Activated CD4-positive, alpha-beta T cell treated with anti-CD3 and anti-CD28 coated beads, Interleukin-10, Interleukin-2, amounts not matched to agents 100 ng/mL and 50 ng/mL, durations not matched to agents 16 hours and 8 hours (primary cell): ENCODE measurements at places on chromosomes 2 and 18.
A peak's percentile ranks its signal among the peaks of the same experiment; 100 is the strongest.

DNA sequence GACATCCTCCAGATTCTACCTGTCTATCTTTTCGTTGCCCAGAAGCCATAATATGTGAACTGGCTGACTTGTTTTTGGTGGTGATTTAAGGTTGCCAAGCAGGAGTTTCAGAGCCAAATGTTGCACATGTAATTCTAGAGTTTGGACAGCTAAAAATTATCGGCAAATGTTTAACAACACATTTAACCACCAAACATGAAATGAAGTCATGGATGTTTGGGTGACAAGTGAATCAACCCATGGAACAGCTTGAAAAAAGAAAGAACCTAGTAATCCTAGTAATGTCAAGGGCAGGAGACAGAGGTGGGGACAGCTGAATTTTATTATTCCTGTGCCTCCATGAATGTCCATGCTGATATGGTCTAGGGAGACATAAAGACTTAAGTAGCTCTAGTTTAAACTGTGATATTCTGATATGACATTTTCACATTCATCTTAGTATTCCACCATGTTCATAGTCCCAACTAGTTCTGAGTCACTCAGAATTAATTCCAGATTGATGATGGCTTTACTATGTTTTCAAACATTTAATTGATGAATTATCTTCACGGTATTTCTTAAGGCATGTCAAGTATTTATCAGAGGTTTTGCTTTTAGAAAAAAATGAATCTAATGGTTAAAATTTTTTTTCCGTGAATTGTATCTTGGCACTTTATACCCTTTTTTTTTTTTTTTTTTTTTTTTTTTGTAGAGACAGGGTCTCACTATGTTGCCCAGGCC lies 101.7 kb downstream of the SOCS6 start:
- DNase-seq: no peak

DNA sequence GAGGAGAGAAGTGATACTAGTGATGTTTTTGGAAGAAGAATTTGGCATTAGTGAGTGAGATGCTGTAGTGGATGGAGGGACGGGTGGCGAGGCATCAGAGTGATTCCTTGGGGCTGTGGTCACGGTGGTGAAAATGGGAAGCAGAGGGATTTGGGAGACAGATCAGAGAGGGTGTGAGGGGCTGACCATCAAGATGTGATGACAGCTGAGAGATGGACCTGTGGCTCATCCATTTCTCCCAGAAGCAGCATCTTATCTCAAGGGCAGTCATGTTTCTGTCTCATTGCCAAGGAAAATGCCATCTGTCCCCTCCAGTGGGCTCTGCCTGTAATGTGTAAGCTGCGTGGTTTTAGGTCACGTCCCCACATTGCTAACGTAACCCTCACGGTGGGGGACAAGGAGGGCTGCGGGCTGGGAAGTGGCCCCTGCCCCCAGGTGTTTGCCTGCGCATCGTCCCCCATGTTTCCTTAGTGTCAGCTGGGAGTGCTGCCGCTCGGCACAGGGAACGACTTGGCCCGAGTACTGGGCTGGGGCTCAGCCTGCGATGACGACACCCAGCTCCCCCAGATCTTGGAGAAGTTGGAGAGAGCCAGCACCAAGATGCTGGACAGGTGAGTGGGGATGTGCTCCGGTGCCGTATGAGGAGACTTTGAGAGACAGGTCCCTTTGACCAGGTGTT lies 91.0 kb downstream of the DGKD start:
- DNase-seq: no peak

DNA sequence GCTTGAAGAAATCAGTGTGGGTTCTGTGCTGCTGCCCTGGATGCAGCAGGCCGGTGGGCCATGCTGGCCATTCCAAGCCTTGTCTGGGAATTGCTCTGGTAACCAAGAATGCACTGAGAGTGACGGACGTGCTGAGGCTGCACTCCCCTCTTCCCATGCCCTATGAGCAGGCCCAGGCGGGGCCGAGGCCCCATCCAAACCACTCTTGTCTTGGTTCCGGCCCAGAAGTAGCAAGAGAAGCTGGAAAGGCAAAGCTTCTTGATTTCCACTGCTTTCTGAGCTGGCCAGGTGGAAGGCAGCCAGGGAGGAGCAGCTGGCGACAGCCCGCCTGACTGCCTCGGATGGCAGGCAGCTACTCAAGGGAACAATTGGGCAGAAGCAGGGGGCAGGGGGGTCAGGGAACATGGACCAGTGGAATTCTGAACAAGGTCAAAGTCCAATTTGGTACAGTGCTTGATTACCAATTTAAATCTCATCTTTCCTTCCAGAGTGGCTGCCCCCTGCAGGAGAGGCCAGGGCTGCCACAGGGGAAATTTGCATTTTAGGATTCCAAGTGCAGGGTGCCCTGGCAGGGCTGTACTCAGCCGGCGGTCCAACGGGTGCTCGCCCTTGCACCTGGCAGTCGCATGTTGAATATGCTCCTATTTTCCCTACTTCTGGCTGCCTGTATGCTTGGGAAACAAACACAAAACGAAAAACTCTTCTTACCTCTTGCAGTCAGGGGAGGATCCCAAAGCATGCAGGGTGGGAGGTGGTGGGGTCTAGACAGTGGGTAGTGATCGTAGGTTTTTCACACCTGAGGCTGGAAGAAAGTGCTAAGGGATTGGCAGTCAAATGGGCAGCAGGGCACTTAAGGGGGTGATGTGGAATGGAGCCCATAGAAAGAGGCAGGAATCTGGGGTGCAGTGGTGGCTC lies 67.3 kb downstream of the LIPG start:
- no peak for DNase-seq

DNA sequence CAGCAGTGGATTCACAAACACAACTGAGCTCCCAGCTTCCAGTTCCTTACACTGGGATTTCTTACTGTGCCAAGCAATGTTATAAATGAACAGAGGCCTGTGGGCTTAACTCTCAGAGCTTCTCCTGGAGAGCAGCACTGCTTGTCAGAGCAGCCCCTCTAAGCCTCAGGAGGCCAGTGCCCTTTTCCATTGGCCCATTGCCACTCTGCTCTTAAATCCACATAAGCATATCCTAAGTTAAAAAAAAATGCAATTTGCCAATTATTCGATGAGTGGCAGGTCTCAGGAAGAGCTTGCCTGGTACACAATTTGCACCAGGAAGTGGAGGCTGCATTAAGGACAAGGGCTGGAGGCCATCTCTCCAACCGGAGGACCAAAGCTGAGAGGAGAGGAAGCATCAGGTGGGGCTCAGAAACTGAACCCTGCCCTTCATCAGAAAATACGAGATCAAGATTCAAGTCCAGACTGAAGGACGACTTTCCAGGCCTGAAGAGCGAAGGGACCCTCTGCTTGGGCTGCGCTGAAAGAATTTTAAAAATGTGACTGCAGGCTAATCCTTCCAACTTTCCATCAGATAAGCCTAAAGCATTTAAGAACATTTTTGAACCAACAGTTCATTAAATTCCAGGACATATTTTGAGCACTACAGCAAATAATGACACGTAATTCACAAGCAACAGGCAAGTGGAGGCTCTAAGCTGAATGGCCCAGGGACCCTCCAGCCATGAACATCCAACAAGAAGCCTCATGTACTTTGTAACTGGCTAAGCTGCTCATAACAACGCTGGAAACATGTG lies 28.4 kb upstream of the PXDN start:
- no peak for DNase-seq

DNA sequence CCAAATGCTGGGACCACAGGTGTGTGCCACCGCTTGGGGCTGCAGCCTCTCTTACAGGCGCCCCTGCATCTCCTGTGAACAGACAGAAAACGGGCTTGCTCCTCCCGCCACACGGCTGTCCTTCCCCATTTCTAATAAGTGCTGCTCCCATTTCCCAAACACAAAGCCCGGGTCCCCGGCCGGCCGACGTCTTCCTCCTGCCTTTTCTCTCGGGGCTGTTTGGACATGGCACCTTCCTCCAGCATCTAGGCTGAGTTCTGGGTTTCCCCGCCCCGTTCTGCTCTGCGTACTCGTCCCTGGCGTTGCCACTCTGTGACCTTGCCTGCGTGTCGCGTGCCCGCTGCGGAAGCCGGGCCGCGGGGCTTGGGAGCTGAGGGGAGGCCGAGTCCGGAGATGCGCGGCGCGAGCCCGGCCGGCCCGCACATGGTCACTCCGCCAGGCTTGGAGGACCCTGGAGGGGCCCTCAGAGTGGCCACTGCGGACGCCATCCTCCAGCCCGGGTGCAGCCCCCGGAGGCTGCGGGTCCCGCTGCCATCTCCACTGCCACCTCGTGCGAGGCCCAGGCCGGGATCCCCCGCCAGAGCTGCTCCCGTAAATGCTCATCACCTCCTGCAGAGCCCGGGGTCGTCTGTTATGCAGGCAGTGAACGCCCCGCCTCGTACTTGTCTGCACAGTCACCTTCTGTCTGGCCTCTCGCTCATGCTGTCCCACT lies 26.3 kb downstream of the PRELID3A start:
- DNase-seq: no peak

DNA sequence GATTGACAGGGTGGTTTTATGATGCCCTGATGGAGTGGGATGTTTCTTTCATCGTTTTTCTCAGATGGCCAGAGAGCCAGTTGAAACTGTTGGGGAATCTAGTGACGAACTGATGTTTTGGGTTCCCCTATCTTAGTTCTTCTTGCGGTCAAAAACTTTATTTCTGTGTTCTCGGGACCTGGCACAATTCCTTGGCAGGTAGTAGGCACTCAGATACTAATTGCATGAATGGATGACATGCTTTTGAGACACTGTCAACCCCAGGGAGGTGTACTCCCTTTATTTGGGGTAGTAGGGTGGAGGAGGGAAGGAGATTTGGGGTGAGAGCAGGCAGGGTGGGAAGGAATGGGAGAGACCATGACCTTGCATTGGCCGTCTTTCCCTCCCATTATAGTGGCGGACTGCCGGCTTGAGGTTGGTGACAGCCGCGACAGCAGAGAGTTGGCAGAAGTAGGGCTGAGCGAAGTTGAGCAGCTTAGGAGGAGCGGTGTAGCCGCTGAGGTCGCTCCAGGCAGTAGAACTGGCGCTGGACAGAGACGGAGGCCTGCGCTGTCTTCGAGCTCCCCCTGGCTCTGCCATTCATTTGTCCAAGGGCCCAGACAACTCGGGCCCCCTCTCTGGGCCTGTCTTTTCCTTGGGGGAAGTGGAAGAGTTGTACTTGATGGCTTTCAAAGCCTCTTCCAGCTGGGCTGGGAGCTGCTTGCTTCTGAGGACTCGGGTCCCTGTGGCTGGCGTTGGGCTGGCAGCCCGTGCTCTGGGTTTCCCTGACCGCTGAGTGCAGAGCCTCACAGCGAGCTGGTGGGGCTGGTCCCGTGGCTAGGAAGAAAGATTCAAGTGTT lies 2.6 kb downstream of the TET3 start:
- peak; percentile 40 for DNase-seq

GRCh38 chr2:24210106-24210455 lies 35.2 kb downstream of the FAM228A start:
- no peak for DNase-seq

GRCh38 chr2:199847181-199847864 lies 3.7 kb downstream of the FTCDNL1 start:
- DNase-seq: no peak
